ENCODE measurements at places on chromosomes 7 and 10.
A peak's percentile ranks its signal among the peaks of the same experiment; 100 is the strongest.

DNA sequence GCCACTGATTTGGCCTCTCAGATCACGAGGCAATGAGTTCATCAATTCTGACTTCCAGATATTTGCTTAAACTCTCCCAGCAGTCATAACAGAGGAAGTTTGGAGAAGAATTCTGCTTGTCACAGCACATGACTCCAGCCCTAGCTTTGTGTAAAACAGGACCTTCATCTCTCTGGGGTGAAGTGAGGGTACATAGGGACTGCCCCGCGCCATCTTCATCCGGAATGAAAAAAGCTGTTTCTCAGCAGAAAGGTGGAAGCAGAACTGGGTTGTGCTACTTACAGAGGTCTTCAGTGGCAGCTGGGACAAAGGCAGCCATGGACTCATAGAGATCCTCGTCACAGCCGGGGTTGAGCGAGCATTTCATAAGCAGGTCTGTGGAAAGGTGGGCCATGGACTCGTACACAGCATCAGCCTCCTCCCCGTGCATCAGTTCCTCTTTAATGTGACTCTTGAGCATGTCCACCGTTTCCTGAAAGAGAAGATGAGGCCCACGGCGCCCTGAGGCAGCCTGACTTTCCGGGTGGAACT is 58.4 kb upstream of the TM9SF3 start:
- DNase-seq, result no peak

GRCh38 chr7:90736968-90737939 is 141.1 kb downstream of the CDK14 start:
- no peak for DNase-seq

DNA sequence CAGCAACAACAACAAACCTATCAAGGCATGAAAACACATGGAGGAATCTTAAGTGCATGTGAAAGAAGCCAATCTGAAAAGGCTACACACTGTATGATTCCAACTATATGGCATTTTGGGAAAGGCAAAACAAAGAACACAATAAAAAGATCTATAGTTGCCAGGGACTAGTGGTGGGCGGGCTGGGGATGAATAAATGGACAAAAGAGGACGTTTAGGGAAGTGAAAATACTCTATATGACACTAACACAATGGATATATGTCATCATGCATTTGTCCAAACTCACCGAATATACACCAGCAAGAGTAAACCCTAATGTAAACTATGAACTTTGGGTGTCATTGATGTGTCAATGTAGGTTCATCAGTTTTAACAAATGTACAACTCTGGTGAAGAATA is 89.1 kb downstream of the SEMA3E start:
- DNase-seq, result no peak

DNA sequence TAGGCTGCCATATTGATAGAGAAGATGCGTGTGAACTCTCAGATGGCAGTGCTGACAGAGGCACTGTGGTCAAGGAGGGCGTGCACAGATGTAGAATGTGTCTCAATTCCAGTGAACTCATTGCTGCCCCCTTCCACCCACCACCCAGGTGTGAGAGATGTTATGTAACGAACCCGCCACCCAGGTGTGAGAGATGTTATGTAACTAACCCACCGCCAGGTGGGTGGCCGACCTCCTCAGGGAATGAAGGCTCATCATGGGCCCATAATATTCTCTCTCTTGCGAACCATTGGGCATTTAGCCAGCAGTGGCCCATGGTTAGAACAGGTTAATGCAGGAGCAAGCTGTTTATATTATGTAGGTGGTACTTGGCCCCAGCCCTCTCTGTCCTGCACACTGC is 140.4 kb upstream of the MTPN start:
- DNase-seq, result no peak

GRCh38 chr10:131982185-131982756 is 548 bp upstream of the BNIP3 start:
- no peak for DNase-seq

- no peak for DNase-seq
Measured at GRCh38 chr10:63573068-63573697, 52.0 kb downstream of the REEP3 start.

DNA sequence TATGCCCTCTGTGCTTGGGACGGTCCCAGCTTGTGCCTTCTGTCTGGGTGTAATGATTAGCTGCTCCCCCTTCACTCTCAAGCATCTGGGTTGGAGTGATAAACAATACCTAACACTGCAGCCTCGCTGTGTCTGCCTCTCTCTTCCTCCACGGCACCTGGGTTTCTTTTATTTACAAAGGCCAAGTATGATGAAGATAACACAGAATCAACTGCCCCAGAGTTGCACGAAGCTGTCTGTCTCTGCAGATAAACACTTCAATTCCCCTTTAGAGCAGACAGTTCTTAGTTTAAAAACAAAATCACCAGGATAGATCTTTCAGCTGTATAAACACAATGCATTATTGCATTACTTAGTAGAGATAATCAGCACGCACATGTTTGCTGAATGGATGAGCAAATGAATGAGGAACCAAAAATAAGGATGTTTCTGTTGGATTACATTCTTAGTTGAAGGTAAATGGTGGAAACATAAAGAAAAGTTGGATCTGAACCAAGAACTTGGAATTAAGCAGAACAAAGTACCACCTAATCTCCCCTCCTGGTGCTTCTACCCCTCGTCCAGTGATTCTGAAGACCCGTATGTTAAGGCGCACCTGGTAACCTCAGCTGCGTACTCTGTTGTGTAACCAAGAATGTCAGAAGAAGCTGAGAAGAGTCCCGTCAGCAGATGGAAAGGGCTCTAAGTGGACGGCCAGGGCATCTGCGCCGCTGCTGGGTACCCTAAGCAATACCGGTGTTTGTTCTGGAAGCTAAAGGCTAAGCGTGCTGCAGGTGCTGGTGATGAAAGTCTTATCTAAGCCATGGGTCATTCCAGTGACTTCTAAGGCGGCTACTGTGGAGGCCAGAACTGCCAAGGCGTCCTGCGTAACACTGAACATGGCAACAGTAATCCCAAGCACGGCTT is 26.6 kb downstream of the INSIG1 start:
- DNase-seq, result no peak

GRCh38 chr10:129675027-129675769 is 208.2 kb downstream of the MGMT start:
- no peak for DNase-seq

DNA sequence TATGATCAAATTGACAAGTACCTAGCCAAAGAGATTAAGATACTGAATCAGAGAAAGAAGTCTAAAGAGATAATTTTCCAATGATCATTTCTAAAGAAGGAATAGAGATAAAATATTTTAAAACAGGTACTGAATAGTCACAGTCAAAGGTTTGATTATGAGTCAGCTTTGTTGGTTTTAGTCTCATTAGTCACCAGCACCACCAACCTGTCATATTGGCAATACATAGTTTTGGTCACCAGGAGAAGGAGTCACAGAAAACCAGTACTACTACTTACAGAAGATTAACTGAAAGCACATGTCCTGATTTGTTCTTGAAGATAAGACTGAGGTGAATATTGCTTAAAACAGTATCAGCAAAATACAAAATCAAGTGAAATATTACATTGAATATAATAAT is 34.6 kb downstream of the ZEB1 start:
- DNase-seq, result peak; percentile 40

- peak; percentile 28 for DNase-seq
Measured at GRCh38 chr10:66925896-66926715, at the start of gene LRRTM3. LRRTM3 (plus strand) TSS chr10:66926036.

DNA sequence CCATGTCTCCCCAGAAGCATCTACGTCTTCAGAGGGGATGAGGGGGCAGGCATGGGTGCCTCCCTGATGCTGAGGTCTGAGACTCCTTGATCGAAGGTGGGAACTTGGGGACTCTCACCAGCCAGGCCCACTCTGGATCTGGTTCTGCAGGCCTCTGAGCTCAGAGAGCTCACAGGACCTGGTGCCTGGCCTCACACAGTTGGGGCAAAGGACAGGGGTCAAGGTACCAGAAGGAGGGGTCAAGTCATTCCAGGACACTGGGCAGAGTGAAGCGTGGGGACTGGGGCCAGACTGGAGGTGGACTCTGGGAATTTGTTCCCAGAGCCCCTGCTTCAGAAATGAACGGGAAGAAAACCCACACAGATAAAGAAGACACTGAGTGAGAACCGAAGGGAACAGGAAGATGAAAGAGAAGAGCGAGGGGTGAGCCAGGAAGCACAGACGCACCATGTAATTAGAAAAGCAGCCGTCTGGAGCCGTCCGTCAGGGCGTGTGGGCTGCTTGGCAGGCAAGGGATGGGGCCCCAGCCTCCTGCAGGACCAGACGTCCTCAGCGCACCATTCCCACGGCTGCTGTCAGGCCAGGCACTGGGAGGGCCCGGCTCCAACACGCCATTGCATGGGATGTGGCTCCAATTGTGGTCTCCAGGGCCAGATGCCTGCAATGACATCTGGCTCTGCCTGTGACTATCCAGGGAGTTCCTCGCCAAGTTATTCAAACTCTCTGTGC is 47.7 kb downstream of the ZCCHC24 start:
- DNase-seq, result no peak

- DNase-seq, result no peak
Measured at GRCh38 chr10:20276127-20276979, 460.1 kb downstream of the PLXDC2 start.

DNA sequence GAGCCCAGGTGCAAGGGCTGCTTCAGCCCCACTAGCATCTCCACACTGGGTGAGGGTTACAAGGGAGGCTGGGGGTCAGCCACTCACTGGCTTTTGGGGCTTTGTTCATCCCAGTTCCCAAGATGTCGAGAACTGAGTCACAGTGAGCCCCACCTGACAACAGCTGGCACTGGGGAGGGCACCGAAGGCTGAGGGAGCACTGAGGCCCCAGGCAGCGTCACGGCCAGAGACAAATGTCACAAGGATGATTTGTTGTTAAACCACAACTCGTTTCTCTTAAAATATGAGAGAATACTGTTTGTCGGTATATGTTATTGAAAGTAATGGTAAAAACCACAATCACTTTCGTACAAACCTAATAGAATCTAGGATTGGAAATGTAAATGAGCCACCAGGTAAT is 219.9 kb downstream of the CELF2 start:
- DNase-seq, result peak; percentile 65

GRCh38 chr7:68279827-68280400 is 1283.3 kb downstream of the TYW1 start:
- no peak for DNase-seq

- no peak for DNase-seq
Measured at GRCh38 chr10:42942279-42942950, 134.5 kb upstream of the RET start.

- DNase-seq, result no peak
Measured at GRCh38 chr7:154892459-154892858, 110.5 kb downstream of the PAXIP1 start.

- DNase-seq, result no peak
Measured at GRCh38 chr10:89929282-89930026, 228.1 kb downstream of the KIF20B start.

GRCh38 chr7:37394158-37394557 is 54.5 kb downstream of the ELMO1 start:
- DNase-seq, result no peak

DNA sequence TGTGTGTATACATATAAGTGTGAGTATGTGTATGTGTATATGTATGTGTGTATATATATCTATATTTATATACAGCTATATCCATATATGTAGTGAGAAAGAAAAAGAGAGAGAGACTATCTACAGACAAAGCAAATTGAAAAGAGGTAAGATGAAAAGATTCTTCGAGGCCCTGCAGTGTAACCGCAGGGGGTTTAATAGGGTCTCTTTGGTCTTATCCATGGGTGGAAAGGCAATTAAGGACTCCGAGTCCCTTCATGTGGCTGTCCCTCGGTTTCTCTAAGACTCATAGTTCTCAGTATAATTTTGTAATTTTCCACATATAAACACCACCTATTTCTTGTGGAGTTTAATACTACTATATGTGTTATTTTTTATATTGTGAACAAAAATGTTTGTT is 50.6 kb upstream of the JAZF1 start:
- no peak for DNase-seq

- DNase-seq, result no peak
Measured at GRCh38 chr7:21364801-21365271, 63.0 kb upstream of the SP4 start.

GRCh38 chr10:72087969-72088888 is at the start of gene SPOCK2:
SPOCK2 (minus strand) TSS chr10:72088551; CDS start chr10:72088328, 223 bp downstream.
- DNase-seq, result peak; percentile 86

GRCh38 chr10:34524369-34525091 is 290.6 kb downstream of the PARD3 start:
- no peak for DNase-seq

DNA sequence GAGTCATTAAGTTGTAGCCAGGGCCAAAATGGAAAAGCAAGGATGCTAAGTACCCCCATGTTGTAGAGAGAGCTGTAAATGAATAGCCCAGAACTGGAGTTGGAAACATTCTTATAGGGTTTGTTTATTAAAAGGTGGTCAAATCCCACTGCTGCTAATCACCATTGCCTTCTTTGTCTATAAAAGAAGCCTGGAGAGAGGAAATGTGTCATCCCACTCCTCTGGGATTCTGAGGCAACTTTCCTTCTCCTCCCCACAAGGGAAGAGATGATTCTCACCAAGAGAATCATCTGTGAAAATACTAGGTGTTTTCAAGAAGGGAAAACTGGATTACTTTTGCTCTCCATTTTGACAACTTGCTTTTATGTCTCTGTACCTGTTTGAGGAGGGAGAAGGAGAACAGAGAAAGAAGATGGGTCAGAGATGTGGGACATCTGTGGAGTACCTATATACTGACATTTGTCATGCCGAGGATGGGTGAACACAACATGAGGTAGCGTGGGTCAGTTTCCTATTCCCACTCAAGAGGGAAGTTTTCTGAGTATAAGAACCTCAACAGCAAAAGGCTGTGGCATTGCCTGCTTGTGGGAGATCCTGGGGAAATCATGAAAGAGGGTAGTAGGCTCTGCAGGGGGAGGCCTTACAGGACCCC is 262.2 kb downstream of the KIF20B start:
- no peak for DNase-seq

- no peak for DNase-seq
Measured at GRCh38 chr10:128481152-128481840, 355.1 kb upstream of the MKI67 start.

- DNase-seq, result no peak
Measured at GRCh38 chr7:112154690-112155089, 51.5 kb downstream of the DOCK4 start.

DNA sequence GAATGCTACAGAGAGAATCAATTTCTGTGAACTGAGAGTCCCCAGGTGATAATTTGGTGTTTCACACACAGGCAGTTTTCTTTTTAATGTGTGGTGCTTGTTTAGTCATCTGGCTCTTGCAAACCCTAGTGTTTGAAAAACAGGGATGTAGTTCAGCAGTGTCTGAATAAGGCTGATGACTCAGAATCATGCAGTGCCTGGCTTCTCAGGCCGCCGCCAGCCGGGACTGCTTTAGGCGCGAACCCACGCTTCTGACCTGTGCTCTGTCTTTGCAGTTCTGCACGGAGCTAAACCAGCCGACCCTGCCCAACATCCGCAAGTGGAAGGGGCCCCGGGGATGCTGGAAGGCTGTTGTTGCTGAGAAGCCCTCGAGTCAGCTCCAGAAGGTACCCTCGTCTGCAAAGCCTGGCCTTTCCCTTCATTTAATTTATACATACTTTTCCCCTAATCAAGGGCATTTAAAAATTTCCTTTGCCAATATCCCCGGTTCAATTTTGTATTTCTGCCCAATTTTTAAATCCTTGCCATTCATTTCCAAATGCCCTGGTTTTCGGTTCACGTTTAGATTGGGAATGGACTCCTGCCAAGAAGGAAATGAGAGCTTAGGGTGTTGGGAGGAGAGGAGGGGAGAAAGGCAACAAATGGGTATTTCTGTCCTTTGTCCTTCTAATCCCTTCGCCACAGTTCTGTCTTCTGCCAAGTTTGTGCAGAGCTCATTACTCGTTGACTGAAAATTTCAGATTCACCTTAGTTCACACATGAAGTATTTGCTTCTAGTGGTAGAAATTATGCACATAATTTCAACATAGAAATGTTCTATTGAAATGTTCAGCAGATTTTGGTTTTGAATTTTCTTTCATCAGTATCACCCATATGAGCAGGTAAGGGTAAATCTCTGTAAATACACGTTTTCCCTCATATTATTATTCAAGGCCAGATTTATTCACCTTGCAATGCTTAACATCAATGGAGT is 108.5 kb upstream of the ANLN start:
- no peak for DNase-seq

Measured in CD4-positive, alpha-beta memory T cell (primary cell).